CD4-positive, alpha-beta T cell treated with Interleukin-6 for 4 hours (primary cell): ENCODE measurements at places on chromosomes 1 and 21.

DNA sequence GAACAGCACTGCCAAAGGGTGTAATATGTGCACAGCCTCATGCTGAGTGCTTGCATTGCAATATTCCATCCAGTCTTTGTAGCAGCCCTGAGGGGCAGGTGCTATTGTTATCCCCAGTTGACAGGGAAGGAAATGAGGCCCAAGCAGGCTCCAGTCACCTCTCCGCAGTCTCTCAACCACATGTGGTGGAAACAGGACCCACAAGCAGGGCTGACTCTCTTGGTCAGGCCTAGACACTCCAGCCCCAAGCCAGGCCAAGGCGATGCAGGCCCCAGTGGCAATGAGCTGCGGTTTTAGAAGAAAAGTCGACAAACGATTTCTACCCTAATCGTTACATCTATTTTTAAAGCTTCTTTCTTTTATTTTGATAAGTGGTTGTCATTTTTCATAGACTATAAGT lies 52.6 kb upstream of the GADD45A start:
- no peak for DNase-seq

GRCh38 chr21:44932408-44933181 lies 7.2 kb upstream of the SLX9 start:
- peak; percentile 83 for DNase-seq

DNA sequence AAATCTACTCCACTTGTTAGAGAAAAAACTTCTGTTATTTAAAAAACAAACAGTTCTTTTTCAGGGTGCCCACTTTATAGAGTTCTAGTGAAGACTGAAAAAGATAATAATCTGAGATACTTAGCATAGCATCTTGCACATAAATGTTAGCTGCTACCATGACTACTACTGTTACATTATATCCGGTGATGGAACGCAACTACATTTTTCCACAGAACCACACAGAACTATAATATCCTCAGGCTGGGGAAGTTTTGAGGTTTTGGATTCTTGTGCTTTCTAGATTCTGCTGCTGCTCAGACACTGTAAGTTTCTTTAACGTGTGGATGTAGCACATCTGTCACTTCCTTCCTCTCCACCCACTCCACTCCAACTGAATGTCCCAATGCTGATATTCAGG lies 110.3 kb downstream of the PTPN14 start:
- DNase-seq = no peak

DNA sequence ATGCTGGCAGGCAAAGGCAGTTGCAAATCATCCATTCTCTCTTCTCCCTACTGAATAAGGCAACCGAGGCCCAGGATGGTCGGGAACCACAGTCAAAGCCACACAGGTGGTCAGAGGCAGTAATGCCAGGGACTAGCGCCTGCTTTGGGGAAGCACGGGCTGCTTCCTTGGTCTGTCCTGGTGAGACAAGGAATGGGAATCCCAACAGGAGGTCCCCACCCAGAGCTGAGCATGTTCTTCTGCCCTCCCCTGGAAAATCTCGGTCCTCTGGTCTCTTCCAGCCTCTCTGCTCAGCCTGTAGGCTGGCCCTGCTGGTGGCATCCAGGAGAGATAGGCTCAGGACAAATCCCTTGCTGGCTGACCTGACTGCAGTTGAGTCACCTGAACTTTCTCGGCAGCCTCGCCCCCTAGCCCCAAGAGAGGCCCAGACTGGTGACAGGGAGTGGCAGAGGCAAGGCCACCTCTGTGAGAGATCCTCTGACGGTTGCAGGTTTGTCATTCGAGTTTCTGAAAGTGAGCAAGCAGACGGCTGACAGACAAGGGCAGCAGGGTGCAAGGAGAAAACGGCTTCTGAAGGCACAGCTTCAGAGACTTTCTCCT lies 5.8 kb downstream of the OLIG1 start:
- no peak for DNase-seq

GRCh38 chr1:193113258-193113991 lies 8.2 kb upstream of the GLRX2 start:
- no peak for DNase-seq

DNA sequence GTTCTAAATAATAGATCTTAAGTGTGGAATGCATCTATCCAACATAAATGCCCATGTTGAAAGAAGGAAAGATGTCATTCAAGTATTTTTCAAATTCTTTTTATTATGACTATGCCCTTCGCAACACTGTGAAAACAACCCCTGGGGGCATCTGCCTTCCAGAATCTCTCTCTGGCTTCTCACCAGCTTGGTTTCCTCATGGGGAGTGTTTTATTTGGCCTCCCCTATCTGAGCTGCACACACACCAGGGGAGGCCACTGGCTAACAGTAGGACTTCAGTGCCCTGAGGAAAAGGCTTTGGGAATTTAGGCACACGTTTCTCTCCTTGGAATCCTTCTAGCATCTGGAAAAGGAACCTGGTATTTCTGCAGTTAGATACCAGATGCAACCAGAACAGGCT lies 130.6 kb downstream of the EDEM3 start:
- DNase-seq = no peak

- peak; percentile 75 for DNase-seq
These were observed 37.6 kb downstream of the GALNT2 start for GRCh38 chr1:230104395-230105244.
